Tibial nerve (tissue), 4 donors: ENCODE measurements at places on chromosomes 6 and 20. TPM values are rescaled to one million over a fixed set of nuclear protein-coding genes. Genes with fewer than 3 reads are reported as not detected.
A peak's percentile ranks its signal among the peaks of the same experiment; 100 is the strongest.

GRCh38 chr6:12865671-12866181, 149.2 kb downstream of the PHACTR1 start:
- no peak overlapping the region for H3K27ac ChIP-seq
- H3K36me3 ChIP-seq: no peaks in the 10 kb centered on the region
- DNase-seq: no peak

DNA sequence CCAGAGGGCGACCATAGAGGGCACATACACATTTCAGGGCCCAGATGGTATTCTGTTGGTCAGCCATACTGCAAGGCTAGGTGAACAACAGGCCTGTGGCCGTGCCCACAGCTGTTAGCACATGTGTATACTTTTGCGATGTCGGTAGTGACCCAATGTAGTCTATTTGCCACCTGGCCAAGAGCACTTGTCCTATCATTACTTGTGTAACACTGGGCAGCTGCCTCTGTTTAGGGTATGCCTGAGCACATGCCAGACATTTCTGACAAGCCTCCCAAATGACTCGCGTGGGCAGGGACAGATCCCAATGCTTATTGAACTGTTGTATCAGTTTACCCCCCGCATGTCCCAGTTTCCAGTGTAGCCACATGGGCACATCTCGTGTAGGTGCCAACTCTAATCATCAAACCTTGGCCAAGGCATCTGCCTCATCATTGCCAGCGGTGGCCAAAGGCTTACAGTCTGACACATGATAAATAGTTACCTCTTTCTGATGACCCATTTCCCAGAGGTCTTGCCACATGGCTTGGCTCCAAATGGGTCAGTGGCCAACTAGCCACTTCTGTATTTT, 74.4 kb upstream of the FBXL4 start:
- no peak overlapping the region for H3K4me3 ChIP-seq
- H3K27me3 ChIP-seq: no peaks in the 10 kb centered on the region
- no peak overlapping the region for H3K27ac ChIP-seq
- DNase-seq: no peak
- H3K4me1 ChIP-seq: no peaks in the 10 kb centered on the region

GRCh38 chr6:99165838-99166237, 183.6 kb downstream of the FAXC start:
- no peak overlapping the region for H3K4me3 ChIP-seq
- H3K4me1 ChIP-seq: no peaks in the 10 kb centered on the region
- no peaks in the 10 kb centered on the region for H3K27me3 ChIP-seq
- no peak for DNase-seq
- H3K36me3 ChIP-seq: no peaks in the 10 kb centered on the region

DNA sequence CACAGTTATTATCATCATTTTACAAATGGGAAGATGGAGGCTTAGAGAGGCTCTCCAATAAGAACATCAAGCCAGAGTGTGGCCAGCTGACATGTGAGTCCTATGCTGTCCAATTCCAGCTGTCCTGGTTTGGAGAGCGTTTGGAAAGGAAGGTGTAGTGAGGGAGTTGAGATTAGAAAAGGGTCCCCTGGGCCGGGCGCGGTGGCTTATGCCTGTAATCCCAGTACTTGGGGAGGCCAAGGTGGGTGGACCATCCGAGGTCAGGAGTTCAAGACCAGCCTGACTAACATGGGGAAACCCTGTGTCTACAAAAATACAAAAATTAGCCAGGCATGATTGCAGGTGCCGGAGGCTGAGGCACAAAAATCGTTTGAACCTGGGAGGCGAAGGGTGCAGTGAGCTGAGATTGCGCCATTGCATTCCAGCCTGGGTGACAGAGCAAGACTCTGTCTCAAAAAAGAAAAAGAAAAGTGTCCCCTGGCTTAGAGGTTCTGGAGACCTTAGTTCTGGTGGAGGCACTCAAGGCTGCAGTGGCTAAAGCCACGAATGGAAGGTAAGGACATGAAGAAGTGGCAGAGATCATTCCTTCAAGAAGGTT, 22.1 kb upstream of the OVOL2 start:
- DNase-seq: no peak
- H3K4me1 ChIP-seq: no peaks in the 10 kb centered on the region
- H3K4me3 ChIP-seq: no peak overlapping the region
- H3K27me3 ChIP-seq: no peaks in the 10 kb centered on the region

DNA sequence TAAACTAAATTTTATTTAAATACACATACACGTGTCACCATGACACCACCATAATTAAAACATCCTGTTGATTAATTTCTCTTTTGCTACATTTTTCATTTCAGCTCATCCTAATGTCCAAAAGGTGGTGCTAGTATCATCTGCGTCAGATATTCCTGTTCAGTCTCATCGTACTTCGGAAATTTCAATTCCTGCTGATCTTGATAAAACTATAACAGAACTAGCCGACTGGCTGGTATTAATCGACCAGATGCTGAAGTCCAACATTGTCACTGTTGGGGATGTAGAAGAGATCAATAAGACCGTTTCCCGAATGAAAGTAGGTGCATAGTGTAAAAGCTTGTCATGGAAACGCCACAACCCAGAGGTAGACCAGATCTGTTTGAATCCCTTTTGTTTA, 263.4 kb downstream of the UTRN start:
- H3K36me3 ChIP-seq: no peaks in the 10 kb centered on the region
- no peaks in the 10 kb centered on the region for H3K27me3 ChIP-seq
- no peak for DNase-seq
- H3K27ac ChIP-seq: no peak overlapping the region
- no peaks in the 10 kb centered on the region for H3K4me1 ChIP-seq

DNA sequence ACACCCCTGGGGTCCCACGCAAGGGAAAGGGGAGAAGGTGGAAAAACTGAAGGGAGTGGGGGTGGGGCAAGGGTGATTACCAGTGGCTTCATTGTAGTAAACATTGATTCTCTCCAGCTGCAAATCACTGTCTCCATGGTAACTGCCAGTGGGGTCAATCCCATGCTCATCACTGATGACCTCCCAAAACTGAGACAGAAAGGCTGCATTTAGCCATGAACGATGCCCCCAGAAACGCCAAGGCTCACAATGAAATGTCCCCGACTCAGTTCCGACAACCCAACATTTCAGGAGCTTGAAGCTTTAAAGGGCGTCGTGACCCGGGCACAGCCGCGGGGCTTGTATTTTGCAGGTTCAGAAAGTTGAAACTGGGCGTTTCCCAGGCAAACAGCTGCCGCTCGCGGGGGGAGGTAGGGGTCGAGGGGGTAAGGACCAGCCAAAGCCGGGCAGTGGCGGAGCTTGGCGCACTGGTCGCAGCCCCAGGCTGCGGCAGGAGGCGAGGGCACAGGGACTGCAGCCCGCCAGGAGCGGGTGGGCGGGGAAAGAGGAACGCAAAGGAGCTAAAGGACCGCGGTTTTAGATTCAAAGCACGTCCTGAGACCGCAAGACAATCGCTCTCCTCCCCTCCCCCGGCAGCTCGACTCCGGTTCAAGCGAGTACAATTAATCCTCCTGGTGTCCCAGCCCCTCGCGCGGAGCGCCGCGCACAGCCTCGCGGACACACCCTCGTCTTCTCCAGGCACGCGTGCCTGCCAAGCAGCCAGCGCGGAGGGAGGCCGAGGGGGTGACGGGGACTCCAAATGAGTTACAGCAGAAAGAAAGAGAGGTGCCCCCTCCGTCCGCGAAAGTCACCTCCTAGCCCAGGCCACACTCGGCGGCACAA, 731 bp downstream of the TUBB2B start:
- H3K4me3 ChIP-seq: peak overlapping the region; percentile 49
- H3K27me3 ChIP-seq: no peaks in the 10 kb centered on the region
- H3K36me3 ChIP-seq: no peaks in the 10 kb centered on the region
- DNase-seq: no peak
- peak overlapping the region; percentile 80 for H3K27ac ChIP-seq
- H3K4me1 ChIP-seq: no peaks in the 10 kb centered on the region

- H3K36me3 ChIP-seq: no peaks in the 10 kb centered on the region
- no peaks in the 10 kb centered on the region for H3K4me1 ChIP-seq
- no peak for DNase-seq
- no peak overlapping the region for H3K4me3 ChIP-seq
Measured at GRCh38 chr6:27662769-27663168, 189.9 kb upstream of the ZNF184 start.

DNA sequence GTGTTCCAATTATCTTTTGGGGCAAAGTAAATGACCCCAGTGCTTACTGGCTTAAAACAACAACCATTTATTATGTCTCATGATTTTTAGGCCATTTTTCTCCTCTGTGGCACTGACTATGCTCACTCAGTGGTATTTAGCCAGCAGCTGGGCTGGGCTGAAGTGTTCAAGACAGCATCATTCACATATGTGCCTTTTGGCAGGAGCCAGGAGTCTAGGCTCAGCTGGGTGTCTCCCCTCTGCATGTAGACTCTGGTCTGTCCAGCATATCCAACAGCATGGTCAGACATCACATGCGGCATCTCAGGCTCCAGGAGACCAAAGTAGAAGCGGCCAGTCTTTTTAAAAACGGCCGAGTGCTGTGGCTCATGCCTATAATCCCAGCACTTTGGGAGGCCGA, 120.3 kb upstream of the TOP1 start:
- no peaks in the 10 kb centered on the region for H3K36me3 ChIP-seq
- no peaks in the 10 kb centered on the region for H3K4me1 ChIP-seq
- DNase-seq: no peak

GRCh38 chr6:305371-306206, 13.3 kb downstream of the DUSP22 start:
- no peaks in the 10 kb centered on the region for H3K27me3 ChIP-seq
- no peaks in the 10 kb centered on the region for H3K36me3 ChIP-seq
- no peak overlapping the region for H3K4me3 ChIP-seq
- no peak overlapping the region for H3K27ac ChIP-seq
- H3K4me1 ChIP-seq: peaks cover 33% of the 10 kb centered on the region
- DNase-seq: no peak

DNA sequence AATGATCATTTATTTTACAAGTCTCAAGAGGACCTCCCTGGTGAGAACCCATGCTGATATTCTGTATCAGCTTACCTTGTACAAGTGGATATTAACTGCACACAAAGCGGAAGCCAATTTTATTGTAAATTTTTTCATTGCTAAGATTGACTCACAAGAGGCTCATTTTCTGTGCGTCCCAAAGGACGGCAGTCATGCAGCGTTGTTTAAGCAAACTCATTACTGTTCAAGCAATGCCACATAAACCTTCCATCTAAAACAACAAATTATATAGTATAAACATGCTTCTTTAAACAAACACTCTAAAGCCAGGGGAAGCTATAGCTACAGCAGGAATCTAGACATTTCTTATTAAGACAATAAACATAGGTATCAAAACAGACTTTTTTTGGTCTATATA, 575.3 kb downstream of the FRK start:
- no peaks in the 10 kb centered on the region for H3K36me3 ChIP-seq
- no peak overlapping the region for H3K4me3 ChIP-seq
- H3K27ac ChIP-seq: no peak overlapping the region
- H3K27me3 ChIP-seq: no peaks in the 10 kb centered on the region
- no peaks in the 10 kb centered on the region for H3K4me1 ChIP-seq

GRCh38 chr20:7673841-7674240, 266.4 kb downstream of the HAO1 start:
- no peaks in the 10 kb centered on the region for H3K36me3 ChIP-seq
- no peak for DNase-seq
- H3K27ac ChIP-seq: no peak overlapping the region
- H3K4me3 ChIP-seq: no peak overlapping the region
- no peaks in the 10 kb centered on the region for H3K27me3 ChIP-seq

DNA sequence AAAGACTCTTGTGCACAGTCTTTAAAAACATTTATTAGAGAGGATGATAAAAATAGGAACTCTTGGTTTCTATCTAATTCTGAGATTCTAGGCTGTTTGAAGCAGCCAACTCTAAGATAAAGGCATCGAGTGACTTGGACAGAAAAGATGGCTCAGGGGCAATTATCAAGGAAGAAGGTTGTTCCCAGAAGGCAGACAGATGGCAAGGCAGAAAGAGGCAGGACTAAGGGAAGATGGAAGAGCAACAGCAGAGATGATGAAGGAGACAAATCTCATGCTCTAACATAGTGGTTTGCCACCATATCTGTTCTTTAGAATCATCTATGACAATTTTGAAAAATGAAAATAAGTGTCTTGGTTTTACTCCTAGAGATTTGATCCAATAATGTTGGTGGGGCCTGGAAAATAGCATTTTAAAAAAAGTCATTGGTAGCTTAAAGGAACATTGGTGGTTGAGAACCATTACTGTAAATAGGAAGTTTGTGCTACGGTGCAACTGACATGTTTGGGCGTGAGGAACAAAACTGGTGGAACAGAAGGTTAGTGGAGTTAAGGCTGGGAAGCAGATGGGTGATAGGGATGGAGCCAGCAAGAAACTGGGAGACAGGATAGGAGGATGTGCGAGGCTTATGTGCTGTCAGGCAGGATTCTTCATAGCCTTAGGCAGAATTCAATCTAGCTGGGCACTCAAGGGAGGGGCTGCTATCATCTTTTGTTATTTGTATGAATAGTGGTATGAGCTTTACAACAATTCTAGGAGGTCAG, 751.1 kb downstream of the DHX35 start:
- H3K27ac ChIP-seq: no peak overlapping the region
- no peaks in the 10 kb centered on the region for H3K36me3 ChIP-seq
- no peak for DNase-seq
- no peaks in the 10 kb centered on the region for H3K4me1 ChIP-seq
- H3K27me3 ChIP-seq: no peaks in the 10 kb centered on the region

DNA sequence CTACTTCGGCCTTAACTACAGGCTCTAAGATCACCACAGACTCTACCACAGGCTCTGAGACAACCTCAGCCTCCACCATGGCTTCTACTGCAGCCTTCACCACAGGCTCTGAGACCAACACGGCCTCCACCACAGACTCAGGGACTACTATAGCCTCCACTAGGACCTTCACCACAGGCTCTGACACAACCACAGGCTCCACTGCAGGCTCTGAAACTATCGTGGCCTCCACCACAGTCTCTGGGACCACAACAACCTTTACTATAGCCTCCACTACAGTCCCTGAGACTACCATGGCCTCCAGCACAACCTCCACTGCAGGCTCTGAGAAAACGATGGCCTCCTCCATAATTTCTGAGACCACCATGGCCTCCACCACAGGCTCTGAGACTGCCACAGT, 15.3 kb downstream of the MUC22 start:
- no peaks in the 10 kb centered on the region for H3K36me3 ChIP-seq
- H3K27ac ChIP-seq: no peak overlapping the region
- H3K27me3 ChIP-seq: no peaks in the 10 kb centered on the region

- H3K27ac ChIP-seq: no peak overlapping the region
- H3K27me3 ChIP-seq: no peaks in the 10 kb centered on the region
- DNase-seq: no peak
Measured at GRCh38 chr20:63642527-63643247, 10.5 kb downstream of the STMN3 start.

GRCh38 chr20:17959257-17959627, 9.4 kb downstream of the SNX5 start:
- no peak for DNase-seq
- H3K27me3 ChIP-seq: no peaks in the 10 kb centered on the region
- H3K4me3 ChIP-seq: no peak overlapping the region
- peak overlapping the region; percentile 60 for H3K27ac ChIP-seq
- H3K36me3 ChIP-seq: no peaks in the 10 kb centered on the region

Gene MYLK4
- 0.42 TPM for total RNA-seq

Gene TTBK1
- total RNA-seq: not detected

Gene ZHX3
- 47.1 TPM for total RNA-seq

Gene PPIL6
- 16.5 TPM for total RNA-seq

Gene REM1
- total RNA-seq: 12.0 TPM

Gene TMC2
- total RNA-seq: 0.30 TPM

Gene C20orf96
- 4.6 TPM for total RNA-seq

Gene DPPA5
- total RNA-seq: not detected

Gene LTA
- total RNA-seq: not detected
